ENCODE measurements at places on chromosomes 4 and X.

DNA sequence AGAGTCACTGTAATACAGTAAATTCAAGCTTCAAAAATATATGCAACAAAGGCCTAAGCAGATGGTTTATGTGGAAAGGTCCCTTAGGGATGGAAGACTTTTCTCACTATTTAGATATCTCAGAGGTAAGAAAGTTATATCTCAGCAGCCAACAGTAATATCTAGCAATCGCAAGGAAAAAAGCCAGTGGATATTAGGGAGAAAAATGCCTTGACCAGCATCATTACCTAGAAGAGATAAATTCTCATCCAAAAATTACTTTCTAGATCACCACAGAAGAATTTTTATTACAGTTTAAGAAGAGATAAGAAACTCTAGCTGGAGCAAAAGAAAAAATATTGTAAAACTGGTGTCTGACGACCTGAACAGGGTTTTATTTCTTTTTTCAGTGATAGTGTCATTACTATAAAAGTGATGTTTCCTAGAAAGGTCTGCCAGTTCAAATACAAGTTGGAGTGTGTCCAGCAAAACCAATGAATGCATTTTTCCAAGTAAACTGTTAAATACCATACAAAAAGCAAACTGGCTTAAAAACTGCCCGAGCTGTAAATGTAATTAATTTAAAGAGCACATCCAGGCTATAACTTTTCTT lies 100.0 kb downstream of the ATP11C start:
- no peak for DNase-seq

GRCh38 chrX:5236749-5237148 lies 991.9 kb downstream of the NLGN4X start:
- no peak for DNase-seq

DNA sequence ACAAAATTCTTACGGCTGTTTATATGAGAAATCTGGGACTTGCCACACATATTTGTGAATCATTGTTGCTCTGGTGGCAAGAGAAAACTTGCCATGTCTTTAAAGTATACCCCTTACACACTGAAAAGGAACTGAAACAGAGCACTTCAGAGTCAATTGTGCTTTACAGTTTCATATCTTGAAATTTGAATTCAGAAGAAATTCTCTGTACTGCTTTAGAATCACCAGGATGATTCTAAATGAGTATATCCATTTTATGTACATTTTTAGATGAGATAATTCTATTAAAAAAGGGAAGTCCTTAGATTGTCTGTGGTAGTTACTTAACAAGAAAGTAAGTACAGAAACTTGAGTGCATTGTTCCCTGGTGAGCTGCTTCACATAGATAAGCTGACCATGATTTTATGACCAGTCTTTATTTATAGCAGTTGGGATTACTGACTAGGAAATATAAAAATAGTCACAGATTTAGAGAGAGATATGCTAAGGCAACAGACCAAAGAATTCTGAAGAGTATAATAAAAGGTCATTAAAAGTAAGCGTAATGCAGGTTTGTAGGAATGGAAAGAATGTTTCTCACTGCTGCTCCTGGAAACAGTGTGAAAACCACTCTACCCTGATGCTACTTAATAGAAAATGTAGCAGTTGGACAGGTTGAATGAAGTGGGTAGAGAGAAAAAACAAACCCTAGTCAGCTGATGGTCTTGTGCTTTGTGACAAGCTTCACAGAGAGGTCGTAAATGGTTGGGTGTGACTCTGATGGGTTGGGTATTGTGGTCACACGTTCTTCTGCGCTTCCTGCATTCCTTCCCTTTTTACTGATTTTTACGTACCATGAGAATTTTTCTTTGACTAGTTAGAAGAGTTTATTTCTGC lies 41.0 kb downstream of the FNIP2 start:
- peak; percentile 35 for DNase-seq

DNA sequence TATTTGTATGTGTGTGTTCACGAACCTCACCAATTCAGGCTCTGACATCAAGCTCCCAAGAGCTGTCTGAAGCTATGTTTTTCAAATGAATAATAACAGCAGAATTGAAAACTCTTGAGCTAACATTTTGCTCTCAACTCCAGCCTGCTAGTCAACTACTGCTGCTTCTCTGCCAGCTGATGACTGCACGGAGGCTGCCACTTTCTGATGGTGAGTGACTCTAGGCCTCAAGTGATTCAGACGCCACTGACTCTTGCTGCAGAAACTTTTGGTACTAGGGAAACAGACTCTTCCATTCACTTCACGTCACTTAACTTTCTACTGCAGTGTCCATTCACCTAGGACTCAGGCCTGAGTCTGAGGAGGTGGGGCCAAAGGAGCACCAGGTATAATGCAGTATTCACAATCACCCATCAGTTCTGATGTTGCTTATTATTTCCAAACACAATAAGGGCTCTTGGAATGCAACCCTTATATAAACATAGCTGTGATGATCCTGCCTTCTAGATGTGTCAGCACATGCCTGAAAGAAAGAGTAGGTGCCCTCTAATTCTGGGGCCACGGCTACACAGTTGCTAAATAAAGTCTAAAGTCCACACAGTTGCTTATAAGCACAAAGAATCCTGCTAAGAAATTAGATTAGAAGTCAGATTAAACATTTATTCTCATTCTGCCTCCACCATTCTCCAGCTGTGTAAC lies 16.0 kb downstream of the PRDM8 start:
- no peak for DNase-seq

DNA sequence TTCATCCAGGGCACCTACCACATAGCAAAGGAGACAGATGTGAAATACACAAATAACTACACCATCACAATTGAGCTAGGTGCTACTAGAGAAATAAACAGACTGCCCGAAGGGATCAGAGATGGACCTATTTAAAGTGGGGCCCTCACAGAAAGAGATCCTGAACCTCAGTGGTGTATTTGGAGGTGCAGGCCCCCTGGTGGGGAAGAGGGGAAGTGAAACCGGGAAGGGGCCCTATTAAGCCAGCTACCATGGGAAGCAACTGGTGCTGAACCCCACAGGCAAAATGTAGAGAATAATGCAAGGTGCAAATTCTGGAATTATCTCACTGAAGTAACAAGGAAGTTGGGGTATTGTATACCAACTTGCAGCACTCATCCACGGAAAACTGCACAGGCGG lies 78.6 kb upstream of the FAM9A start:
- DNase-seq: no peak

All from CD4-positive, alpha-beta T cell treated with Interferon gamma for 1 hour (primary cell).